ENCODE measurements at places on chromosomes 4 and X.

DNA sequence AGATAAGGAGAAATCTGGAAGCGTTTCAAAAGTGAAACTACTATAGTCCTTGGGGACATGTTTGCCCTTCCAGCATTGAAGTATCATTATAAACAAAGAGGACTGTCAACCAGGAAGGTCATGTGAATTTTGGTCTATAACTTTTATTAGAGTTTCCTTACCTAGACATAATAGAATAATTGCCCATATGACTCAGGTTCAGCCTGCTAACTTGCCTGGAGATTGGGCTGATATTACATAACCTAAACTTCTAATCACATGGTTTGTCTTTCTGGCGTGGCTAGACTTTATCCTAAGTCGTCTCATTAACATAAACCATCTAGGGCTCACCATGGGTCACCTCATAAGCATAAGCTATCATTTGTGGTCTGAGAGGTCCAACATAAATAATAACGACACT lies 775.9 kb downstream of the CENPC start:
- peak; percentile 18 for DNase-seq

- peak; percentile 70 for DNase-seq
These were observed 46.3 kb downstream of the TEX13B start for GRCh38 chrX:107935664-107936433.

GRCh38 chrX:22163326-22163725 lies 109.4 kb upstream of the CBLL2 start:
- DNase-seq: peak; percentile 71

GRCh38 chr4:7132249-7132648 lies 60.1 kb upstream of the SORCS2 start:
- peak; percentile 24 for DNase-seq

DNA sequence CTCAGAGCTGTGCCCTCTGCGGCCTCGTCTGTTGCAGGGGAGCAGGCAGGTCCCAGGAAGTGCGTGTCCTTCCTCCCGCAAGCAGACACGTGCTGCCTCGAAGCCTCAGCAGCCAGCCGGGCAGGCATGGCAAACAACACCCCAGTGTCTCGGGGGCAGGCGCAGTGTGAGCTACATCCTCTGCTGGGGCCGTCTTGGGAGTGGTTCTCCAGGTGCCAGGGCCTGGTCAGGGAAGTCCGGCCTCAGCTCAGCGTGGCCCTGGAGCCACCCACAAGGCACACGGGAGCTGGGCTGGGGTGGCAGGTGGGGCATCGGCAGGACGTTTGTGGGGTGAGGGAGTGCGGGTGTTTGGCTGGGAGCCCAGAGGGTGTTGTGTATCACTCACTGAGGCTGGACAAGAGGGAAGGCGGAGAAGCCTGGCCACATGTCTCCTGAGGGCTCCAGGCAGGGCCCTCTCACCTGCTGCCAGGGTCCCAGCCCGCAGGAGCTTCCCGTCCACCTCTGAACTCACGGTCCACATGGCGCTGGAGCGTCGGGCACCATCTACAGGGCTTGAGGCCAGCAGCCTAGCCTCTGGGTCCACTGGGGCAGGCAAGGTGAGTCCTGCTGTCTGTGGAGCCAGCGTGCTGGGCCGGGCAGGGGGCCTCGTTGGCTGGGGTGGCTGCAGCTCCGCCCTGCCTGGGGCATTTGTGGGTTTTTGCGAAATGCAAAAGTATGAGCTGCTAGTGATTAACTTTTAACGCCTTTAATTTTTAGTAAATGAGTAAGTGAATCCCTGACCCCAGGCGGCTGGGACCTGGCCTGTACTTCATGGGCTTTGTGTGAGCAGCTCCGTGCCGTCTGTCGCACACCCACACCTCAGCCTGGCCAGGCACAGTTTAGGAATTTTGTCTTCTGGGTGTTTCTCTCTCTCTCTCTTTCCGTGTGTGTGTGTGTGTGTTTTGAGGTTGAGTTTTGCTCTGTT lies 17.3 kb upstream of the UVSSA start:
- DNase-seq: no peak

DNA sequence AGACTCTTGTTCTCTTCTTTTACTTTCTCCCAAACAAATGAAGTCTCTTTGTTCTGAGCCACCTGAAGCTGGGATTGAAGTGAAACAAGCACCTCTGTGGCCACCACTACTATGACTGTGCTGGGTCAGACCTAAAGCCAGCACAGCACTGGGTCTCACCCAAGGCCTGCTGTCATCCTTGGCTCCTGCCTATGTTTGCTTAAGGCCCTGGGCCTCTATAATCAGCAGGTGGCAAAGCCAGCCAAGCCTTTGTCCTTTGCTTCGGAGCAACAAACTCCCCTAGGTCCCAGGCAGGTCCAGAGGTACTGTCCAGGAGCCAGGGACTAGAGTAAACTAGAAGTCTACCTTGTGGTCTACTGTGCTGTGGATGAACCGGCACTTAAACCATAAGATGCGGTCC lies 220.6 kb upstream of the ARSJ start:
- DNase-seq: peak; percentile 50

GRCh38 chr4:13504374-13504773 lies 20.2 kb upstream of the RAB28 start:
- no peak for DNase-seq

DNA sequence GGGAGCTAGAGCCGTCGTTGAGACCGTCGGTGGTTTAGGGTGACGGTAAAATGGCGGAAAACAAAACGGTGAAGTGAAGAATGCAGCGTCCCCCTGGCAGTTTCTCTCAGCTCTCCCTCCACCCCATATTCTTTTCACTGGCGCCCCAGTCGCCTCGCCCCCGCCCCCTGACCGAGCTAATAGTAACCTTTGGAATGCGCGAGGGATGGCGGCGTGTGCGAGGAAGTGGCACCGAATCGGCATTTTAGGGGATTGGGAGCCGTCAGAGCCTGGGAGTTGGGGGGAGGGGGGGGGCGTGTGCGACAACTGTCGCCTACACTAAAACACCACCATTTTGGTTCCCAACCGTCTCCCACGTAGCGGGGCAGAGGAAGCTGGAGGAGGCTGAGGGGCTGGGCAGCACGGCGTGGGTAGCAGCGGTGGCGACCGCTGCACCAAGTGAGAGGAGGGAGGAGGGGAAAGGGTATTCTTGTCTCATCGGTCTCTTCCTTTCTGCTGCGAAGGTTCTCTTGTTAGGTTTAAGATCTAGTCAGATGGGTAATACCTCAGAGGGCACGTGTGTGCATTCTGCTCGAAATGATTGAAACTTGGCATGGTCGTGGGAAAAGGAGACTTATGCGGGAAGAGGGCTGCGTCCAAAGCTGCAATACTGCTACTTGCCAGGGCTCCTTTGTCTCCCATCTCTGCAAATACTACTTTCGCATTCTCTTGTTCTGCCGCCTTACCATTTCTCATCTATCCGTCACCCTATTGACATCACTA lies 840 bp downstream of the ZNF711 start:
- DNase-seq: peak; percentile 59

GRCh38 chr4:26611372-26611771 lies 27.5 kb downstream of the TBC1D19 start:
- no peak for DNase-seq

DNA sequence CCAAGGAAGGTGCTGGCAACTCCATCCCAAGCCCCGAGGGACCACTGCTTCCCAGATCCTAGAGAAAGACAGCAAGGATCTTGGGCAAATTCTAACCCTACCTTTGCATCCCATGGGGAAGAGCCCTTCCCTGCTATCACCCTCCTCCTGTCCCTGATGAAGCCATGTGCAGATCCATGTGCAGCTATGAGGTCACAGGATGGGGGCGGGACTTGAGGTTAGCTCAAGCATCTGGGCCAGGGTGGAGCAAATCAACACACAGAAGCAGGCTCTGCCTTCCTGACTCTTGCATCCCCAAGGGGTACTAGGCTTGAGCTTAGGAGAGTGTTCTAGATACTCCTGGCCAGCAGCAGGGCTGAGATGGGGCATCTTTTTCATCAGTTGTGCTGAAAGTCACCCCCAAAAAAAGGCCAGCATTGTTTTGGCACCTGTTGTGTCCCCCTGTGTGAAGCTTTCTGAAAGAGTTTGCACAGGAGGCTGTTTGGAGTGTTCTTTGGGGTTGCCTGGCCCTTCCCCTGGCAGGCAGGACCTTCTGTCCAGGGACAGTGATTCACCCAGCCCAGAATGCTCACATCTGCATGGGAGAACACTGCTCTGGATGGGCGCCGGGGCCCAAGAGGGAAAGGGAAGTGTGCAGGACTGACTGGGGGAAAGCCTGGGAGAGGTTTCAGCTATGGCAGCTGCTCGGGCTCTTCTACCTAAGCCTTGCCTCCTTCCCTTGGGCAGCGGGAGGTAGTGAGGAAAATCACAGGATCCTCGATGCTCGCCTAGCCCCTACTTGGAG lies 50.8 kb downstream of the PRPS1 start:
- DNase-seq: peak; percentile 52

DNA sequence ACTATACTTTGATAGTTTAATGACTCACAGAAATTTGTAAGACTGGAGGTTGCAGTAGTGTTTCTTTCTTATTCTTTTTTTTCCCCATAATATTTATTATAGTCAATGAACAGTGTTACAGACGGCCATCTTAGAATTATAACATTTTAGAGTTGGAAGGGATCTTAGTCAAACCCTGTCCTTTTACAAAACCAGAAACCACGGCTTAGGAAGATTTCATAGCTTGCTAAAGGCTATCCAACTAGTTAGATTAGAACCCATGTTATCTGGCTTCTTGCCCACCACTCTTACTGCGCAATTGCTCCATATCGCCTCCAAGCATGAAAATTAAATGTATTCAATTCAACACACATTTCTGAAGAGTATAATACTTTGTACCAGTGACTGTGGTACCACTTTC lies 1.1 kb downstream of the XIAP start:
- DNase-seq: peak; percentile 35

GRCh38 chrX:112643721-112644120 lies 36.0 kb downstream of the LHFPL1 start:
- DNase-seq: no peak

GRCh38 chr4:55186700-55187099 lies 61.3 kb upstream of the KDR start:
- DNase-seq: no peak

- peak; percentile 56 for DNase-seq
These were observed 27.9 kb downstream of the RAB40AL start for GRCh38 chrX:102964940-102965339.

DNA sequence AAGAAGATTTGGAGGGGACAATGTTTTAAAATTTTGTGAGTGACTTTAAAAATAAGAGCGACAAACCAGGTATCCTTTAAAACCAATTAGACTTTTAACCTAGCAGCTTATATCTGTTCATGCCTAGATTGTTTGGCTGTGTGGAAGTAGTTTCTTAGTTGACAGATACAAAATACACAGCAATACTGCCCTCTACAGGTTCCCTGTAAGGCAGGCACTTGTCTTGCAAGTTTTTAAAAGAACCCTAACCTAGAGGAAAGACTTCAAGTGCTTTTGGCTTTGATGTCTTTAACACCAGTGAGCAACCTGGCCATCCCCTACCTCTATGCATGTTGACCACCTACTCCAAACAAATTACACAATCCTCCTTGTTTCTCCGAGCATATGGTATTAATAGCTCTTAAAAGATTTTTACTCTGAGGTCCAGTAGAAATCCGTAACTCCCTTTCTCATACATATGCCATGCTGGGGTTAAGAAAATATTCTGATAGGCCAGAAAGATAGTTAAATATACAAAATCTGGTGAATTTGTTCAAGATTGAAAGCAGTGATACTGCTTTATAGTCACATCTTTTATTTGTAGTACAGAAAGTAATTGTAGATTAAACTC lies 273.0 kb downstream of the ARHGAP24 start:
- peak; percentile 83 for DNase-seq

DNA sequence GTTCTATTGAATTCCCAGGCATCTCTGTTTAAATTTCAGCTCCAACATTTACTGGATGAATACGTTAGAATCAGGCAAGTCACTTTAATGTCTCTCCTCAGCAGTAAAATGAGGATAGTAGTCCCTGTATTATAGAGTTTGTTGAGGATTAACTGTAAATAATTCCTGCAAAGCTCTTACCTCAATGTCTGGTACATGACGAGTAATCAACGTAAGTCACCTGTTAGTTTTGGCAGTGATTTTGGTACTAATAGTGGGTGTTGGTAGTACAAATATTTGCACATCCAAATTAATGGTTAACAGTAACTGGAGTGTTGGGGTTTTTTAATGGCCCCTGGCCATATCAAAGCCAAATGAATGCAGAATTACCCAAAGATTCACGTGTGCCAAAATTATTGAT lies 189.8 kb upstream of the GALNT7 start:
- DNase-seq: peak; percentile 32

DNA sequence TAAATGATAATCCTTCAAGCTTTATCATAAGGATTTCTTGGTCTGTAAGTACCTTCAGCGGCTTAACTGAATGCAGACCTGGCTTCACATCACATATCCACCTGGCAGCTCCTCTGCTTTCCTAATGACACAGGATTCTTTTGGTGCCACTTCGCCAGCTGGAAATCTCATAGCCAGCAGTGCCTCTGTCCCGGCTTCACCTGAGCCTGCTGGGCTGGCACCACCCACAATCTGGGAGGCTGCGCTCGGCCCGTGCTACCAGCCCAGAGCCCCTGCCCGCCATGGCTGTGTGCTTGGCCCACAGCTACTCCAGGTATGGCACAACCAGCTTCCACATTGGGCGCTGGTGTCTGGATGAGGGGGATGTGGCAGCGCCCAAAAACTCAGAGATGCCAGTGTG lies 37.4 kb downstream of the SPRY1 start:
- no peak for DNase-seq

DNA sequence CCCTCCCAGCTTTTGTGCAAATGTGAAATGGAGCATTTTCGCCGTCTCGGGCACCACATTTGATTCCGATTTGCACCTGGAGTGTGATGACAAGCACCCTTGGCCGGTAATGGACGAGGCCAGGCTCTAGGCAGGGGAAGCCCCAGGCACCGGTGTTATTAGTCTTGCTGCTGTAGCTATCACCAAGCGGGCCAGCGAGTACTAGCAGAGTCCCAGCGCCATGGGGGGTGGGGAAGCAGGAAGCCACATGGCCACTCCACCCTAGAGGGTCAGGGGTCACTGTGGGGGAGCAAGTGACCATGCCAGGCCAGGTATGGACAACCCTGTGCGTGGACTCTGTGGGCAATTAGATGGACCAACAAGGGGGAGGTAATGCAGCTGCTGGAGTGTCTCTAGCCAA lies 88.8 kb downstream of the CPZ start:
- DNase-seq: no peak

DNA sequence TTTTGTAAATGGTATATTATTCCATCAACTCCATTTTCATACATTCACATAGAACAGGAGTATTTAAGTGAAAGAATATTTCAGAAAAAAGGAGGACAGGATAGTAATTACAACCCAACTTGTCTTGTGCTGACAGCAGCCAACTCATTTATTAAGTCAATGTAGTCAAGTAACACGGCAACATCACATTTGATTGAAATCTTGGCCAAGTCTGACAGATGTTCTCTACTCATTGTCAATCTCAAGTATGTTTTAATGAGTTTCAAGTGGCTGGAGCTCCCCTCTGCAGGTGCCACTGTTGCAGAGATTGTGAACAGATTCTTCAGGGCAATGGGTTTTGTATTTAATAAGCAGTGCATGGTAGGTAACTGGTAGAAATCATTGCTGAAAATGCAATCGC lies 332.5 kb downstream of the C4orf33 start:
- DNase-seq: peak; percentile 44

- DNase-seq: no peak
These were observed 31.1 kb downstream of the NSD2 start for GRCh38 chr4:1902243-1902642.

- peak; percentile 2 for DNase-seq
These were observed 266.1 kb upstream of the GPC4 start for GRCh38 chrX:133681421-133681820.

GRCh38 chr4:139018971-139019758 lies 3.6 kb downstream of the NOCT start:
- DNase-seq: no peak
